CD8-positive, alpha-beta memory T cell (primary cell): ENCODE measurements at places on chromosomes 4 and X.

- H3K4me1 ChIP-seq: no peaks in the 10 kb centered on the region
- no peaks in the 10 kb centered on the region for H3K36me3 ChIP-seq
- peaks cover 19% of the 10 kb centered on the region for H3K27me3 ChIP-seq
- DNase-seq: no peak
- no peak overlapping the region for H3K27ac ChIP-seq
- H3K4me3 ChIP-seq: no peak overlapping the region
Observed at GRCh38 chr4:140255467-140255866, 101.5 kb upstream of the MAML3 start.

- DNase-seq: peak; percentile 43
- no peaks in the 10 kb centered on the region for H3K36me3 ChIP-seq
- no peak overlapping the region for H3K27ac ChIP-seq
- H3K4me3 ChIP-seq: peak overlapping the region; percentile 47
- H3K27me3 ChIP-seq: no peaks in the 10 kb centered on the region
Observed at GRCh38 chrX:70452143-70452733, 7.6 kb downstream of the DLG3 start.

GRCh38 chr4:138736362-138736761 is 279.2 kb upstream of the NOCT start:
- no peaks in the 10 kb centered on the region for H3K27me3 ChIP-seq
- H3K27ac ChIP-seq: no peak overlapping the region
- DNase-seq: no peak
- H3K4me1 ChIP-seq: no peaks in the 10 kb centered on the region
- no peak overlapping the region for H3K4me3 ChIP-seq
- no peaks in the 10 kb centered on the region for H3K36me3 ChIP-seq

GRCh38 chr4:68359508-68359907 is 9.6 kb upstream of the YTHDC1 start:
- no peak for DNase-seq
- no peaks in the 10 kb centered on the region for H3K36me3 ChIP-seq
- H3K27me3 ChIP-seq: no peaks in the 10 kb centered on the region
- no peak overlapping the region for H3K4me3 ChIP-seq
- H3K4me1 ChIP-seq: no peaks in the 10 kb centered on the region
- H3K27ac ChIP-seq: no peak overlapping the region

DNA sequence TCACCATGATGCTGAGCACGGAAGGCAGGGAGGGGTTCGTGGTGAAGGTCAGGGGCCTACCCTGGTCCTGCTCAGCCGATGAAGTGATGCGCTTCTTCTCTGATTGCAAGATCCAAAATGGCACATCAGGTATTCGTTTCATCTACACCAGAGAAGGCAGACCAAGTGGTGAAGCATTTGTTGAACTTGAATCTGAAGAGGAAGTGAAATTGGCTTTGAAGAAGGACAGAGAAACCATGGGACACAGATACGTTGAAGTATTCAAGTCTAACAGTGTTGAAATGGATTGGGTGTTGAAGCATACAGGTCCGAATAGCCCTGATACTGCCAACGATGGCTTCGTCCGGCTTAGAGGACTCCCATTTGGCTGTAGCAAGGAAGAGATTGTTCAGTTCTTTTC is 4.0 kb downstream of the HNRNPH2 start:
- H3K36me3 ChIP-seq: peaks cover 6% of the 10 kb centered on the region
- no peak for DNase-seq
- no peak overlapping the region for H3K27ac ChIP-seq
- no peak overlapping the region for H3K4me3 ChIP-seq

GRCh38 chr4:180790471-180790870 is 1452.7 kb upstream of the TENM3 start:
- DNase-seq: no peak
- no peaks in the 10 kb centered on the region for H3K27me3 ChIP-seq
- no peak overlapping the region for H3K27ac ChIP-seq
- no peaks in the 10 kb centered on the region for H3K36me3 ChIP-seq

DNA sequence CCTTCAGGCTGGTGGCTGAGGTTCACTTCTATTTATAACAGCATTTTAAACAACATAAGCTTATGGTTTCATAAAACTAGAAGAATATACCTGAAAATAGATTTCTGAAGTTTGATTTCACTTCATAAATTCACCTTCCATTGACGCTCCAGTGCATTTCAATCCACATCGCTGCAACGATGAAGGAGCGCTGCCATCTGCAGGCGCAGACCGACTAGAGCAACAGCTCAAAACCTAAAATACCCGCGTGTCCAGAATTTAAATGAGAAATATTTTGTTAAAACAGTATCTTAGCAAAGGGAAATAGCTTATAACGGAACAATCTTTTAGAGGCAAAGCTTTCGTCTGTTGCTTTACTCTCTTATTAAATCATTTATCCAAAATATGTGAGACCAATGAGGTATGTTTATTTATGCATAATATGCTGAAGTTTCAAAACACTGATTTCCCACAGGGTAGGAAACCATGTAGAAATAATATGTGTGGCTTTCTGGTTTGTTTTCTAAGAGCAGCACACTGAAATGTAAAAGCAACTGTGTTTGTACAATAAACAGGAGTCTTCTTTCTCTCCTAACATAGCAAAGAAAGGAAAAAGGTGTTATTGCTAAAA is 816.4 kb upstream of the FRG1 start:
- no peaks in the 10 kb centered on the region for H3K27me3 ChIP-seq
- H3K4me3 ChIP-seq: no peak overlapping the region
- H3K36me3 ChIP-seq: no peaks in the 10 kb centered on the region
- H3K4me1 ChIP-seq: no peaks in the 10 kb centered on the region
- no peak for DNase-seq

GRCh38 chr4:110904435-110905065 is 281.7 kb upstream of the PITX2 start:
- H3K27ac ChIP-seq: no peak overlapping the region
- no peak for DNase-seq
- H3K4me3 ChIP-seq: no peak overlapping the region
- H3K4me1 ChIP-seq: no peaks in the 10 kb centered on the region
- no peaks in the 10 kb centered on the region for H3K36me3 ChIP-seq
- H3K27me3 ChIP-seq: no peaks in the 10 kb centered on the region

GRCh38 chr4:56880572-56880971 is 27.1 kb upstream of the REST start:
- no peaks in the 10 kb centered on the region for H3K36me3 ChIP-seq
- no peak overlapping the region for H3K4me3 ChIP-seq
- DNase-seq: no peak
- H3K4me1 ChIP-seq: no peaks in the 10 kb centered on the region
- no peak overlapping the region for H3K27ac ChIP-seq

GRCh38 chr4:138910195-138910913 is 105.2 kb upstream of the NOCT start:
- no peaks in the 10 kb centered on the region for H3K27me3 ChIP-seq
- no peak overlapping the region for H3K4me3 ChIP-seq
- no peaks in the 10 kb centered on the region for H3K4me1 ChIP-seq
- no peaks in the 10 kb centered on the region for H3K36me3 ChIP-seq

- no peak overlapping the region for H3K27ac ChIP-seq
- no peak overlapping the region for H3K4me3 ChIP-seq
- no peaks in the 10 kb centered on the region for H3K27me3 ChIP-seq
- no peak for DNase-seq
- H3K4me1 ChIP-seq: no peaks in the 10 kb centered on the region
- H3K36me3 ChIP-seq: no peaks in the 10 kb centered on the region
Observed at GRCh38 chrX:111467896-111468295, 43.5 kb upstream of the SERTM2 start.

- no peaks in the 10 kb centered on the region for H3K4me1 ChIP-seq
- no peak for DNase-seq
- H3K36me3 ChIP-seq: no peaks in the 10 kb centered on the region
- no peaks in the 10 kb centered on the region for H3K27me3 ChIP-seq
- H3K27ac ChIP-seq: no peak overlapping the region
Observed at GRCh38 chr4:40373636-40374035, 38.5 kb downstream of the CHRNA9 start.

GRCh38 chr4:2823671-2824328 is 19.8 kb upstream of the ADD1 start:
- no peak overlapping the region for H3K27ac ChIP-seq
- H3K36me3 ChIP-seq: peaks cover 36% of the 10 kb centered on the region
- DNase-seq: no peak
- H3K4me3 ChIP-seq: no peak overlapping the region
- peaks cover 23% of the 10 kb centered on the region for H3K4me1 ChIP-seq
- H3K27me3 ChIP-seq: no peaks in the 10 kb centered on the region
